Endodermal cell (in vitro differentiated cells): ENCODE measurements at places on chromosomes 6 and 20.
A peak's percentile ranks its signal among the peaks of the same experiment; 100 is the strongest.

- no peak for DNase-seq
Measured at GRCh38 chr6:71879016-71879415, 7.3 kb upstream of the RIMS1 start.

GRCh38 chr6:158009114-158009891 is 27.6 kb downstream of the SYNJ2 start:
- DNase-seq, result no peak

GRCh38 chr20:9200620-9201019 is 131.7 kb downstream of the PLCB4 start:
- DNase-seq, result no peak

GRCh38 chr20:49104365-49104648 is 58.2 kb downstream of the CSE1L start:
- DNase-seq, result peak; percentile 56

GRCh38 chr6:131868836-131869235 is 61.0 kb downstream of the ENPP1 start:
- DNase-seq, result no peak

DNA sequence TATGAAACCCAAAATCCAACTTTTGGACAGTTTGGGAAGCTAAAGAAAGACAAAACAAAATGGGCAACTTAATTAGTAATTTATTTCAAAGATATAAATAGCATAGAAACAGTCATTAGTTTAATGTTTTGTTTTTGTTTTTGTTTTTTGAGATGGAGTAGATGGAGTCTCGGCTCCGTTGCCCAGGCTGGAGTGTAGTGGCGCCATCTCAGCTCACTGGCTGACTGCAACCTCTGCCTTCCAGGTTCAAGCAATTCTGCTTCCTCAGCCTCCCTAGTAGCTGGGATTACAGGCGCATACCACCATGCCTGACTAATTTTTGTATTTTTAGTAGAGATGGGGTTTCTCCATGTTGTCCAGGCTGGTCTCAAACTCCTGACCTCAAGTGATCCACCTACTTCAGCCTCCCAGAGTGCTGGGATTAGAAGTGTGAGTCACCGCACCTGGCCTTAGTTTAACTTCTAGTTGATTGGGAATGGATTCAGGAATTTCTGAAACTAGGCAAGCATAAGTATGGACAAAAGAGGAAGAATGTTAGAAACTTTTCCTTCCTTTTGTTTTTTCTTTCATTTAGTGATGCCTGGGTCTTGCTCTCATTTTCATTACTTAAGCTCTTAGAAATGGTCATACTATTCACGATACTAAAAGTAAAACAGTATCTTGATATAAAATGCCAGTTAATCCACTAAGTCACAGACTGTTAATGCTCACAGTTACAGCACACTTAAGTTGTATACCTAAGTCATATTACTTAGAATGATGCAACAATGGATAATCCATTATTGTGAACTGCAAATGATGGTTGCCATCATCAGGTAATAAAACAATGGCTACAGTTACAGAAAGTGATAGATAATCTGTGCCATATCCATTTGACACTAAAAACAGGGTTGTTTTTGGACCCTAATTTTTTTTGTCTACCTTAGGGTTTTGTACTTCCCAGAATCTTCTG is 8.2 kb downstream of the SENP6 start:
- no peak for DNase-seq

- DNase-seq, result peak; percentile 47
Measured at GRCh38 chr6:169950558-169950957, 199.1 kb downstream of the ERMARD start.

- DNase-seq, result peak; percentile 84
Measured at GRCh38 chr20:64102647-64103354, 4.6 kb downstream of the NPBWR2 start.

DNA sequence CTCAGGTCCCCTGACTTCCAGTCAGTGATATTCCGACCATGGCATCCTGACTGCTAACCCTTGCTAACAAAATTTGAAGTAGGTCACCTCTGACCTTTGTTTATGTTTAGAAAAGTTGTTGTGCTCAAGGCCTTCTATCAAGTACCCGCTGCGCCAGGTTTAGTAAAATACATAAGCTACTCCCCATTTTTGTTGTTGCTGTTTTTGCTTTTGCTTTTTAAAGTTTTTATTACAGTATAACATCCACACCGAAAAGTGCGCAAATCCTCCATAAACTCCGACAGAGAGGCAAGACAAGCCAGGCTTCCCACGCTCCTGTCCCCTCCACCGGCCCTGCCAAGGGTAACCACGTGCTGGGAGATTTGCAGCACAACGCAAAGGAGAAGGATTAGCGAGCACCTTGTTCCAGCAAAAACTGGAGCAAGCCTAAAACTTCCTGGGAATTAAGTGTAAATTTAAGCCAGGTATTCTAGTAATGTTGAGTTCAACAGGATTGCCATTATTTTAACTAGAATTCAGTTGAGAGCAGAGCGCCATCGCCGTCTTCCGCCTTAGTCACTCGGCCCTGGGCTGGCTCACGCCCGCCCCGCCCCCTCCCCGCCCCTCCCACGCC is 17.8 kb upstream of the HMGN4 start:
- no peak for DNase-seq

DNA sequence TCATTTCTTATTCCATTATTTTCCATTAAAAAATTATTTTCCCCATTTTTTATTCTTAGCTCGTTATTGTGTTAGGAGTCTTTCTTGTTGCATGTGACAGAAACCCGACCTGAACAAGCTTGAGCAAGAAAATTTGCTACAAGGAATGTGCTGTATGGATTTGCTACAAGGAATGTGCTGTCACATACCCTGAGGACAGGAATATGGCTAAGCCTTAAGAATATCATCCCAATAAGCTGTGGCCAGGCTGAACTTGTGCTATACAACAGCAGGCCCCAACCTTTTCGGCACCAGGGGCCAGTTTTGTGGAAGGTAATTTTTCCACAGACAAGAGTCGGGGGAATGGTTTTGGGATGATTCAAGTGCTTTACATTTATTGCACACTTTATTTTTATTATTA is 114.0 kb downstream of the TRMT11 start:
- DNase-seq, result no peak

DNA sequence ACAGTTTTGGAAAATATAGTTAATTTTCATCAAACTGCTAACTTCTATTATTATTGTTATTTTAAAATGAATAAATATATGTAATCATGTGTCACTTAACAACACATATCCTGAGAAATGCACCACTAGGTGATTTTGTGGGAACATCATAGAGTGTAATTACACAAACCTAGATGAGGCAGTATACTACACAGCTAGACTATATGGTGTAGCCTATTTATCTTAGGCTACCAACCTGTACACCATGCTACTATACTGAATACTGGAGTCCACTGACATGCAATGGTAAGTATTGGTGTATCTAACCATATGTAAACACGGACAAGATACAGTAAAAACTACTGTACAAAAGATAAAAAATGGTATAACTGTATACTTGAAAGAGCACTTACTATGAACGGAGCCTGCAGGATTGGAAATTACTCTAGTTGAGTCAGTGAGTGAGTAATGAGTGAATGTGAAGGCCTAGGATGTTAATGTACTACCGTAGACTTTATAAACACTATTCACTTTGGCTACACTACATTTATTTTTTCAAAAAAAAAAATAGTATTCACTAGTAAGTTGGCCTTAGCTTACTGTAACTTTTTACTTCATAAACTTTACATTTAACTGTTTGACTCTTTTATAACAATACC is 72.4 kb downstream of the ASCC3 start:
- no peak for DNase-seq

- DNase-seq, result no peak
Measured at GRCh38 chr20:33576432-33577125, 85.5 kb upstream of the C20orf144 start.

GRCh38 chr20:60583741-60584140 is 625.5 kb downstream of the CDH26 start:
- no peak for DNase-seq

- DNase-seq, result no peak
Measured at GRCh38 chr6:140850438-140850837, 1282.3 kb upstream of the GJE1 start.

DNA sequence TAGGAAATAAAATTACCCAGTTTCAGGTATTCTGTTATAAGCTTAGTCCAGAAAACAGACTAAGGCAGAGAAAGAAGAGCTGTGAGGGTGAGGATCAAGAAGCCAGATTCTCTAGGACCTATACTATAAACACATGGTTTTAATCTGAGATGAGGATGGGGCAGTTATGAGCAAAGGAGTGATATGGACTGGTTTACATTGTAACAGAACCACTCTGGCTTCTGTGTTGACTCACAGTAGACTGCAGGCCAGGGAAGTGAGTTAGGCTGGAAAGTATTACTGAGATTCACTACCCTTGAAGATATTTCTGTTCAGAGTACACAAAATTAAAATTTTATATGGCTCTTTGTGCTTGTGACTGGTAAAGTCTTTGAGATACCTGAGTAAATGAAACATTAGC is 3.2 kb upstream of the RWDD1 start:
- no peak for DNase-seq

DNA sequence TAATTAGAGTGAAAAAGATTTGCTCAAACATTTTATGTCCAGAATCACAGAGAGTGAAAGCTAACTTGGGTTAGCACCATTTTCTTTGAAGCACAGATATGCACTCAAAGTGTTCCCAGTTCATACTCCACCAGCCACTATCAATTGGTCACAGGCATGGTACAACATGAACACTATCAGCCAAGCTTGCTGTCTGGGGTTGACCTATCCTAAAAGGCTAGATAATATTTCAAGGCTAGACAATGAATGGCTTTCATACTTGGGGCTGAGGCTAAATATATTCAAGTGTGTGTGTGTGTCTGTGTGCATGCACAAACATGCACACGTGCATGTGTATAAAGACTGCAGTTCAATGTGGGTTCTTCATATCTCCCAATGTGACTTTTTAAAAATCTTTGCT is 783.0 kb upstream of the GJE1 start:
- no peak for DNase-seq

DNA sequence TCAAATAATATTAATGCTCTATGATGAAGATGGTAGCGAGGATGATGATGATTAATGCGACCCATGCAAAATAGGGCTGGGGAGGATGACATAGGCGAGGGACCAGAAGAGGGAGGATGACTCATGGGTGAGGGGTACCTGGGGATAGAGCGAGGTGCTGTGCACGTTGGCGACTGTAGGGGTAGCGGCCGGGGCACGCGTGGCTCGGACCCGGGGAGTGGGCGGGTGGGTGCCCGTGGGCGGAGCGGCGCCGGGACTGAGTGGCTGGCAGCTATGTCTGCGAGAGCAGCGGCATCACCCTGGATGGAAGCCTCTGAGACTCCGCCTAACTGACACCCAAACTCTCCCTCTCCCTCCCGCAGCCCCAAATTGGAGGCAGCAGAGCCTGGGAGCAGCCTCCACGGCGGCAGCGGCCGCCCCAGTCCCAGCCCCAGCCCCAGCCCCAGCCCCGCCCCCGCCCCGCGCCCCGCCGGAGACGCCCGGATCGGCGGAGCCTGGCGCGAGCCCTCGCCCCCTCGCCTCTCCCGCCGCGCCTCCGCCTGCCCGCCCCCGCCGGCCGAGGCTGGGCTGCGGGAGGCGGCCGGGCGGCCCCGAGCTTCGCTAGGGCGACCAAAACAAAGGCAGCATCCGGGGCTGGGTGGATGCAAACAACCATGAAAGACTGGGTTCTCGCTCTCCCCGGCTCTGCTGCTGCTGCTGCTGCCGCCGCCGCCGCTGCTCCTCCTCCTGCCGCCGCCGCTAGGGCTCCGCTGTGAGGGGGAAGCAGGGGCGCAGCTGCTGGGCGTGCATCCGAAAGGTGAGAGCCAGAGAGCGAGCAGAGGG is at the start of gene RIMS1:
Gene RIMS1 (plus strand): TSS at position 367 of the 822 bp plus-strand sequence. CDS start 474 bp downstream, outside the sequence.
- peak; percentile 90 for DNase-seq

- DNase-seq, result no peak
Measured at GRCh38 chr6:125804264-125804663, 13.5 kb downstream of the NCOA7 start.

GRCh38 chr6:139676718-139677117 is 302.3 kb upstream of the CITED2 start:
- no peak for DNase-seq

DNA sequence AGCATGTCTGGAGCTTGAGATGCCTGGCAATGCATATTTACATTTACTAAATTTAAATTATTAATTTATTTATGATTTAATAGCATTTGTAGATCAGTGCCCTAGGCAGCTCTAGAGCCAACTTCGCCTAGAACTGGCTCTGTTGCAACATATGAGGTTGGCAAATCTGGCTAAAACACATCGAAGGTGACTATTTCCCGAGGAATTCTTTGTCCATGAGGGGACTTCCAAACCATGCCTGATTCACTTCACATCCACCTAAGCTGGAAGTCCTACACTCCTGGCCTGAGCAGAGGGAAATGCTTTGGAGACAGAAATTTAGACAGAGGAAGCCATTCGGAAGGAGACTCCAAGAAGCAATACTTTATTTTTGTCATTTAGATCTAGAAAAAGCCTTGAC is 211.0 kb upstream of the ARG1 start:
- DNase-seq, result no peak

DNA sequence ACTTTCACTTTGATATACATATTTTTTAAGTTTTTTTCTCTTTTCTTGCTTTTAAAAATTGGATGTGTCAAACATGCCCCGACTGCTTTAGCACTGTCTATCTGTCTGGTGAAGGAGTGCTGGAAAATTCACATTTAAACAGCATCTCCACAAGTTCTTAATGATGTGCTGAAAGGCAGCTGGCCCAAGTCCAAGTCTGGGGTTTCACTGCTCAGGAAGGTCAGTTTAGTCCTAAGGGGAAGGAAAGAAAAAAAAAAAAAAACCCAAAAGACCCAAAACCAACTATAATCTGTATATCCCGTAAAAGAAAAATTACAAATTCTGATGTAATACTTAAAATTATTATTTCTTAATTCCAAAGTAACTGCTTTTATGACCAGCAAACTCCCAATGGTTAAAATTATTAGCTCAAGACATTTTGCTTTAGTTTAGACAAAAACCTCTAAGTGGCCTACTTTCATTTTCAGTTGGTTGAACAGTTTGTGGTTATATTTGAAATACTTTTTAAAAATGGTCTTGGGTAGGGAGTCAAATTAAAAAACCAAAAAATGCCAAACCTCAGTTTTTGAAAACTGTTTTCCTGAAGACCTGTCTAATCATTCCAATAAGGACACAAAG is 79.5 kb upstream of the PREP start:
- no peak for DNase-seq

GRCh38 chr6:127904160-127904559 is 3.3 kb upstream of the THEMIS start:
- DNase-seq, result no peak

DNA sequence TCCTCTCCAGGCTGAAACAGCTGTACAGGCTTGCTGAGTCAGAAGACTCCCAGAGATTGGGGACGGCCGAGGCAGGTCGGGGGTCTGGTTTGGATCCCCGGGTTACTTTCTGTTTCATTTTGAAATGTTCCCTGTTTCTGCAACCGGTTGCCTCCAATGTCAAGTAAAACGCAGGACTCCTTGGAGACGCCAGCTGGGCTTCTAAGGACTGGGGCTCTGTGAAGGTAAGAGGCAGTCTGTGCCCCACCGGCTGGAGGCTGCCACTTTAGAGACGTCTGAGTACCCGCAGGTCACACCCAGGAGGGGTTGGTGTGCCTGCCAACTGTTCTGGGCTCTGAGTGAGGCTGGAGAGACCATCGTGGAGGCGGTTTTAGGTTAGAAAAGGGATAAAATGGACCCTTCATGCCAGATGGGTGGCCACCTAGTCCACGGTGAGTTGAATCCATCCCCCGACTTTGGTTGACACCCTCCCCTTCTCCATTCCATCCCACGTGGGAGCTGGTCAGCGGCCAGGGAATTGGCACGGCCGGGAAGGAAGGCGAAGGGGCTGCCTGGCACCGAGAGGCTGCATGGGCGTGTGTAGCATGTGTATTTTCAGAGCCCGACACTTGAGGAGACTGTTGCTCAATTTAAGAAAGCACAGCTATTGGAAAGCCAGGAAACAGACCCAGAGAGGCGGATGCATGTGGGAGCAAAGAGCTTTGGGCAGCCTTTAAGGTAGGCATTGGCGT is 240.9 kb downstream of the PHACTR1 start:
- peak; percentile 81 for DNase-seq

GRCh38 chr20:21391185-21391971 is 5.9 kb downstream of the NKX2-4 start:
- peak; percentile 81 for DNase-seq
